GM23338 (cell line): ENCODE measurements at places on chromosomes 12 and 14. TPM values are rescaled to one million over a fixed set of nuclear protein-coding genes. Genes with fewer than 3 reads are reported as not detected.

GRCh38 chr12:1873531-1874510, 44.6 kb downstream of the CACNA2D4 start:
- no peak for DNase-seq

Gene BLOC1S1
- 174 and 198 TPM in 2 replicates for polyA plus RNA-seq

DNA sequence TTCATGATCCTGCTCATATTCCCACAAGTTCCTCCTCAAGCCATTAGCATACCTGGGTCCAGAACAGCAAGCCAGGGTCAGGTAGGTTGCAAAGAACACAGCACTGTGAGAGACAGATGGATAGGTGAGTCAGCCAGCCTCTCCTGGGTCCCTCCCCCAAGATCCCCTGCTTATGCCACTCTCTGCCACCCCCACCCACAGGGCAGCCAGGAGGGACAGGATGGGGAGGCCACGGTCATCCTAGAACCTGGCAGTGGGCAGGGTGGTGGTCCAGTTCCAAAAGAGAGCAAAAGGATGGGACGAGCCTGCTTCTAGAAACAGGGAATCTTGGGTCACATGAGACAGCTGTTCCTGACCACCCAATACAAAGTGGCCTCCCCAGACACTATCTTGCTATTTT, 12.7 kb downstream of the FAIM2 start:
- no peak for DNase-seq

- DNase-seq, result peak; percentile 77
Observed at GRCh38 chr14:93648440-93649168, 139.7 kb downstream of the PRIMA1 start.

DNA sequence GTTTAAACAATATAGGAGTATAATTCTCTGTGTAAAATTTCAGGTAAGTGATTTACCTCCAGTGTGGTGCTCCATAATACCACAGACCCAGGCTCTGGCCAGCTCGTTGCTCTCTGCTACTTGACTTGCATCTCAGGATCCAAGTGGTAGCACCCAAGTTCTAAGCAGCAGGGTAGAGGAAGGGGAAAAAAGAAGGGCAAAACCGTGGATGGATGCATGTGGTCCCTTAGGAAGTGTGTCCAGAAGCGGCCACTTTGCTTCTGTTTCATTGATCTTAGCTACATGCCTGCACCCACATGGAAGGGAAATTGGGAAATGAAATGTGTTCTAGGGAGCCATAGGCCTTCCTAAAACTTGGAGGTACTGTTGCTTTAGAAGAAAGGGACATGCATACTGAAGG, 48.6 kb upstream of the HMGA2 start:
- no peak for DNase-seq

GRCh38 chr12:66620688-66621087, 58.2 kb downstream of the GRIP1 start:
- no peak for DNase-seq

DNA sequence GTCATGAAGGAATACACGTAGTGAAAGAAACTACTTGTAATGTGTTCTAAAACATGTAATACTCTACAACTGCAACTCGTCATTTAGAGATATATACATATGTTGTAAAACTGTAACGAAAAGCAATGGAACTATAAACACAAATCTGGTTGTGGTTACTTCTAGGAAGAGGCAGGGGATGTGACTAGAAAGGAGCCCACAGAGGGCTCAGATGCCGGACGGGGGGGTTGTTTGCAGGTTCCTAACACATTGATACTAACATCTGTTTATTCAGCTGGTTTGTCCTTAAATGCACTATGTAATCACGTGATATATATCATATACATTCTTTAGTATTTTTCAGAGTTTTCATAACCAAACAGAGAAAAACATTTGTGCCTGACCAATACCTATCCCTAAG, 16.1 kb upstream of the ANHX start:
- no peak for DNase-seq

GRCh38 chr12:109734219-109735000, 20.8 kb downstream of the FAM222A start:
- peak; percentile 84 for DNase-seq

DNA sequence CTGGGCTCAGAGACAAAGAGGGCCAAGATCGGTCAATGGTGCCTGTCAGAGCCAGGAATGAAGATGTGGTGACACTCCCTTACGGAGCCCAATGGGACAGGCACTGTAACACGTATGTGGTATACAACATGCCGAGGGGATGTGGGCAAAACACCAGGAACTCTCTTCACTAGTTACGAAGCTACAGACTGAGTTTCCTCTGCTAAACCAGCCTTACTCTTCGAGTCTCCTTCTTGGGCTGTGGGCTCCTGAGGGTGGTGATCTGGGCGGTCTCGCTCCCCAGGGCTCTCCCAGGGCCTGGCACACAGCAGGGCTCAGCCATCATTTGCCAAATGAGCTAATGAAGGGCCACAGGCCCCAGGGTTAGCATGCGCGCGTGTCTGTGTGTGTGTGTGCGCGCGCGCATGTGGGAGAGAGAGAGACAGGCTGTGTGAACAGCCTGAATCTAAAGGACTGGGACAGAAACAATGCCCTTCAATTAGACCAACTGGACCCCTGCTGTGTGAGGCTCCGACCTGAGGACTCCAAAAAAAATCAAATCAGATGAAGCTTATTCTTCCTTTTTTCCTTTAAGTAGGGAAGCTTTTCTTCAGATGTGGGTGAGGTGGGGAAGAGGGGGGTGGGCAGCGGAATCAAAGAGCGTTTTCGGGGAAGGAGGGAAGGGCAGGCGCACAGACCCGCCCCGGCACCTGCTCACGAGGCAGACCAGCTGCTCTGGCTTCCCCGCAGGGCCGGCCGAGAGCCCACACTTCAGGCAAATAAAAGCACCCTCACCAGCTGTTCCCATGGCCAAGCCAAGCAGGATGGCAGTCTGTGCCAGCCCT, 42.5 kb downstream of the CCDC88C start:
- DNase-seq, result peak; percentile 74

Gene CLSTN3
- polyA plus RNA-seq, result 5.0 and 5.8 TPM in 2 replicates

DNA sequence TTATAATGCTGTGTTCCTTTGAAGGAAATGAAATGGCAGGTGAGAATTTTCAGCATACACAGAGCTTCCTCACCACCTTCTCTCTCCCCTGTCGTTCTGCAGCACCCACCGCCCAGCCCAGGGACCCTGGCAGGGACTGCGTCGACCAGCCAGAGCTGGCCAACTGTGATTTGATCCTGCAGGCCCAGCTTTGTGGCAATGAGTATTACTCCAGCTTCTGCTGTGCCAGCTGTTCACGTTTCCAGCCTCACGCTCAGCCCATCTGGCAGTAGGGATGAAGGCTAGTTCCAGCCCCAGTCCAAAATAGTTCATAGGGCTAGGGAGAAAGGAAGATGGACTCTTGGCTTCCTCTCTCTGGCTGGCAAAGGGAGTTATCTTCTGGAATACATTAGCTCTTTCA, 35.1 kb downstream of the PAPLN start:
- DNase-seq, result no peak

Gene PSMA6
- 296 and 300 TPM in 2 replicates for polyA plus RNA-seq

DNA sequence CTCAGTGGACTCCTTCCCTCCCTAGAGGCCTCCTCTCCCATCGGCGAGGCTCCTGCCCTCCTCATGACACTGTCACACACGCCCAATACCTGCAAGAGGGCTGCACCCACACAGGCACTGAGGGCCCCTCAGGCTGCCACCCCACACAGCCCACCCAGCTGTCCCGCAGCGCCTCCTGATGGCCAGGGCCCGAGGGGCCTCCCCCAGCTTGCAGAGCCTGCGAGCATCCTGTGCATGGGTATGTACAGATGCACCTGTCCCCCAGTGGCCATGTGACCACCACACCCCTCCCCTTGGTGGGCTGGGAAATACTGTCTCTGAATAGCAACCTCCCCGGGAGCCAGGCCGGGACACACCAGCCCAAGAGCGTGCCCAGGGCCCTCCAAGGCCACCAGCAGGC, 19.0 kb upstream of the NUDT14 start:
- DNase-seq, result no peak

GRCh38 chr12:87921621-87922020, 107.6 kb downstream of the C12orf50 start:
- no peak for DNase-seq

Gene NPAS3
- 0.17 and 0.19 TPM in 2 replicates for polyA plus RNA-seq

DNA sequence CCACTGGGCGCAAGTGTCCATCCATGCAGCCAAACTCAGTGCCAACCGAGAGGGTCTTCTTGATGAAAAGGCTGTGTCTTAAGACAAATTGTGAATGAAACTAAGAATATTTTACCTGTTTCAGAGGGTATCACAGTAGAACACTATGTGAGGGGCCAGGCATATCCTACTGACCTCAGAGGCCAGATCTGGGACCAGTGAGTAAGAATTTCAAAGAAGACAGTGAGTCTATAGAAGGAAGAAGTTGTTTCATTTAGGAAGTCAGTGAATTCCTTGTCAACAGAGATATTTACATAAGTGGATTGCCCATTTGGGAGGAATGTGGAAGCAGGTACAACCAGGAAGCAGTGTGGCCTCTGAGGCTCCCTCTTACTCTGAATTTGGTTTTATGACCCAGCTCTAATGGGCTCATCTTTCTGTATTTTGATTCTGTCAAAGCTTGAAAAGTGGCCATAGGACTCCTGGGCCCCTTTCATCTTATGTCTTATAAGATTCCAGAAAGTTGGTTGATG, 137.4 kb downstream of the ZNF664 start:
- DNase-seq, result no peak

Gene CAPZA3
- not detected in 2 replicates for polyA plus RNA-seq

Gene RERGL
- not detected in 2 replicates for polyA plus RNA-seq

- no peak for DNase-seq
Observed at GRCh38 chr12:130696379-130697100, 19.6 kb downstream of the RIMBP2 start.

DNA sequence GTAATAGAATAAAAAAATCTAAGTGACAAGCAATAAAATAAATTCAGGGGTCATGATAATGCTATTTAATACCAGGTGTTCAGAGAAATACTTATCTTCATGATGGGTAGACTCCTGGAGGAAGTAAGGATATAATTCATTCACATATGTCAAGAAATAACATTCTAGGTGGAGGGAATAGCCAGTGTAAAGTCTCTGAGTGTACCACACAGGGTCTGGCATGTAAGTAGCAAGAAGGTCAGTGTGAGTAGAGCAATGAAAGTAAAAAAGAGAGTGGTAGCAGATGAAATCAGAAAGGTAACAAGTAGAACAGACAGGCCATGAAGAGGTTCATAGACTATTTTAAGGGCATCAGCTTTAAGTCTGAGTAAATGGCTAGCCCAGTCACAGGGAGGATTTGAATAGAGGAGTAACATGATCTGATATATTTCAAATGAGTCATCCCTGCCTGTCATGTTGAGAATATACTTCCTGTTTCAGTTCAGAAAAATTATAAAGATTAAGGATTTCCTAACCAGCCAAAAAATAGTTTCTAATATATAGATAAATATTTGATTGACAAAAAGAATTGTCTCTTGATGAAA, 519.9 kb downstream of the C12orf50 start:
- DNase-seq, result peak; percentile 5

GRCh38 chr14:95817271-95817670, 59.4 kb upstream of the TUNAR start:
- peak; percentile 55 for DNase-seq

- peak; percentile 23 for DNase-seq
Observed at GRCh38 chr12:93895089-93895445, 217.9 kb downstream of the CRADD start.

Gene KRT6C
- polyA plus RNA-seq, result not detected in 2 replicates

DNA sequence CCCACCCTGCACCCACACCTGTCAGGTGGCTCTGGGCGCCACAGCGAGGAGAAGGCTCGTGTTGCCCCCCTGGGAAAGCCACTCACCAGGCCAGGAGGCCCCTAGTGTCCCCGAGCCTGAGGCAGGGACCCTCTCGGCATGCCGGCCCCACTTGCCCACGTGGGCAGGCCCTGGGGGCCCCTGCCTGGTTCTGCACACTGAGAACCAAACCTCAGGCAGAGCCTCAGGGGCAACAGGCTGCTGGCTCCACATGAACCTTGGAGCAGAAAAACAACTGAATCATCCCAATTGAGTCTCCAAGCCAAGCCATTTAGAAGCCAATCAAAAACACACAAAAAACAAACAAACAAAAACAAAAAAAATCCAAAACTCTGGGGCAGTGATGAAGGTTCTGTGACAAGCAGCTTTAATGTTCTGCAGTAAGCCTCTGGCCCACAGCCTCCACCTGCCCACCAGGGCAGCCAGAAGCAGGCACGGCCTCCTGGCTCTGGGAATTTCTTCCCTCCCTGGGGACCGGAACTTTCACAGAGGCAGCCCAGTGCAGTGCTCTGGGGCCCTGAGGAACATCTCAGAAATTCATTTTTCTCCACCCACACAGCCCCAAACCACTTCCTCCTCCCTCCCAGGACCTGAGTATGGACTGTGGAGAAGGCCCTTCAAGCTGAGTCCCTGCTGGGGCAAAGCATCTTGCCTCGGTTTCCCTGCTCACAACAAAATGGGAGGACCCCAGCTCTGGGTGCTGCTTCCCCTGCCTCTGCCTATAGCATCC, 90.2 kb downstream of the CHGA start:
- DNase-seq, result no peak

- no peak for DNase-seq
Observed at GRCh38 chr12:124655048-124655697, 87.8 kb upstream of the NCOR2 start.

- no peak for DNase-seq
Observed at GRCh38 chr12:31780096-31780495, 51.3 kb upstream of the AMN1 start.

Gene MDM2
- 136 and 160 TPM in 2 replicates for polyA plus RNA-seq

GRCh38 chr12:42696406-42697149, 107.0 kb upstream of the PRICKLE1 start:
- DNase-seq, result no peak

Gene ACOT6
- polyA plus RNA-seq, result 0.24 and 0.44 TPM in 2 replicates

GRCh38 chr12:85610194-85610593, 226.0 kb downstream of the RASSF9 start:
- no peak for DNase-seq

GRCh38 chr14:75132382-75133086, 5.7 kb upstream of the NEK9 start:
- DNase-seq, result peak; percentile 87

- no peak for DNase-seq
Observed at GRCh38 chr12:54277823-54278276, 2.1 kb downstream of the CBX5 start.

GRCh38 chr12:916240-916639, 33.3 kb downstream of the RAD52 start:
- peak; percentile 10 for DNase-seq

Gene DPF3
- 0.18 and 0.37 TPM in 2 replicates for polyA plus RNA-seq

GRCh38 chr12:66144791-66145754, 14.5 kb upstream of the LLPH start:
- DNase-seq, result peak; percentile 81

DNA sequence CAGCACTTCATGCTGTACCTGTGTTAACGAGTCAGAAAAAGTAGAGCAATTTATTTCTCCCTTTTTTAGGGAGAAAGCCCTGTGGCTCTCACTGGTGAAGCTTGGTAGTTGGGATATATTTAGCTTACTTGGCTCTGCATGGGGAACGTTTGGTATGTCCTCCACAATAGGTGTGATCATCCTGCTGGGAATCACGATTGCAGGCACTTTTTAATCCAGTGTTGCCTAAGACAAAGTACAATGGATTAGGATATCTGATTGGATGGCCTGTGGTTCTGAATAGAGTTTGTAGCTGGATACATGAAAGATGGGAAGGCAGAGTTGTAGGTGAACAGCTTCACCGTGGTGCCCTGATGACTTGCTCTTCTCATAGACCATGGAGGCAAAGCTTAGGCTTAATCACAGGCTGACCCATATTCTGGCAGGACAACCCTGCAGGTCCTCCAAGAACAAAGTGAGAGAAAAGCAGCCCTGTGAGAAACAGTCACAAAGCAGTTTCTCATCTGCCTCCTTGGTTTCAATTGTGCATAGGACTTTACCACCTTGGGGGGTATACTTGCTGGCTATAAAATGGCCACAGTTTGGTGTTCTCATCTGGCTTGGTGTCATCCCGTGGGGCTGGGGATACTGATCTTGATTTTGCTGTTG, 7.5 kb downstream of the RESF1 start:
- DNase-seq, result no peak

GRCh38 chr14:70898111-70898745, 9.0 kb upstream of the PCNX1 start:
- no peak for DNase-seq

Gene MYF6
- polyA plus RNA-seq, result not detected in 2 replicates

Gene TMTC3
- polyA plus RNA-seq, result 15.5 and 17.7 TPM in 2 replicates
